ENCODE measurements at places on chromosomes 6 and 20.
A peak's percentile ranks its signal among the peaks of the same experiment; 100 is the strongest.

DNA sequence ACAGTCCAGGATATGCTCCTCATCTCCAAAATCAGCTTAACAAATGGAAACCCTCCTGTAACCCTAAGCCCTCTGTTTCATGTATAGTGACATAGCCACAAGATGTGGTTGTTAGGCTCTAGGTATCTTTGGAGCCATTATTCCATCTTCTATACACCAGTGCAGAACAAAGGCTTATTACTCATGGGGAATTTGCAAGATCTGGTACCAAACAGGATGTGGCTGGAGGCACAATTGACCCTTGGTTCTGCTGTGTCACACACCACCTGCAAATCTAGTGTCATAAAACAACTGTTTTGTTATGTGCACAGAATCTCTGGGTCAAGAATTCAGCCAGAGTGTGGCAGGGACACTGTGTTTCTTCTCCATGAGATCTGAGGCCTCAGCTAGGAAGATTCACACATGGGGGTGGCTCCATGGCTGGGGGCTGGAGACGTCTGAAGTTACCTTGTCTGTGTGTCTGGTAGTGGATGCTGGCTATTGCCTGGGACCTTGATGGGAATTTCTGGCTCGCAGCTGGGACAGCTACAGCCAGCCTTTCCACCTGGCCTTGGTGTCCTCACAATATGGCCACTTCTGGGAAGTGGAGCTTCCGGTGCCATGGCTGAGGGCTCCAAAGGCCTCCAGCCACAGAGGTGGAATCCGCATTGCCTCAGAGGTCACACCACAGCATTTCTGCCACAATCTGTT is 369.9 kb downstream of the CDH26 start:
- no peak for DNase-seq

DNA sequence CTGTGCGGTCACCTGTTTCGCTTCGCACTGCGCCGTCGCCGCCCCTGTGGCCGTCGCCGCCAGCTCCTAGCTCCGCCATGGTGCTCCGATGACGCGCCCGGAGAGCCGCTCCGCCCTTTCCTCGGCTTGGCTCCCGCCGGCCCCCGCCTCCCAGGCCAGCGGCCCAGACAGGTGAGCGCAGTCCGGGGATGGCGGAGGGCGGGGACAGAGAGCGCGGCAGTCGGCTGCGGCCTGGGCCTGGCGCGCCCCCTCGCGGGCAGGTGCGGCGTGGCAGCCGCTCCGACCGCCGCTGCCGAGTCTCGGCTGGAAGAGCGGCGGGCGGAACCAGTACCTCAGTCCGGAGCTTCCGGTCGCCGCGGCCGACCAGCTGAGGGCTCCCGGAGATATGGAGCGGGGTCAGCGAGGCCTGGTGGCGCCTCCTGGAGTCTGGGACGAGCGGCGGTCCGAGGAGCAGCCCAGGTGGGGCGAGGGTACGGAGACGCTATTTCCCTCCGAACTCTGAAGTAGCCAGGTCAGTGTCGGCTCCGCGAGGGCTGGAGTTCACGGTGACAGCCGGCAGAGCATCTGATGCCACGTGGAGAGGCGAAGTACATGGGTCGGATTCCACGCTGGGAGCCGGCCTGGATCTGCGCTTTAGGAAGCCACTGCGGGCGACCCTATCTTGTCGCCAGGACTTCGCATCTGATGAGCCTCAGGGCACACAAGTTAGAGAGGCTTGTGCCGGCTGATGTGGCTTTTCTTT is at the start of gene MAP7:
MAP7 (minus strand) TSS at position 93 of the 742 bp plus-strand sequence; CDS start at position 79, 14 bp downstream.
- peak; percentile 23 for DNase-seq

DNA sequence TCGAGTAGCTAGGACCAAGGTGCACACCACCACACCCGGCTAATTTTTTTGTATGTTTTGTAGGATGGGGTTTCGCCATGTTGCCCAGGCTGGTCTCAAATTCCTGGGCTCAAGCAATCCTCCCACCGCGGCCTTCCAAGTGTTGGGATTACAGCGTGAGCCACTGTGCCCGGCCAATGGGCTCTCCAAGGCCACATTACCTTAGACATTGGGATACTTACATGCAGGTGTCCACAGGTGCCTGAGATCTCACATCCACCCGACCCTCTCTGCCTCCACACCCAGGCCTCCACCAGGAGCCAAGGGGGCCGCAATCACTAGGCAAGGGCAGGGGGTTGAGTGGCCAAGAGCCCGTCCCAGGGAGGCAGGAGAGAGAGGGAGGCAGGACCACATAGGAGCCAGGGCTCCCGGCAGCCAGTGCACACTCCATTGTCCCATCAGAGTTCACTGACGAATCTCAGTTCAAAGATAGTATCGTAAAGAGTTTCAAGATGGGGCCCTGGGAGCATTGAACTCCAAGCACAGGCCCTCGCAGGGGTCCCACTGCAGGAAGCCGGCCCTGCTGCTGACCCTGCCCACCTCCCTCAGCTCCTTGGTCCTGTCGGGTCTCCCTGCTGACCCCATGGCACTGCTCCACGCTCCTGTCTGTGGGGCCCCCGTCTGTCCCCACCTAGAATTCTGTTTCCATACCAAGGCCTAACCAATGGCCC is 55.3 kb downstream of the SSR1 start:
- DNase-seq = no peak

DNA sequence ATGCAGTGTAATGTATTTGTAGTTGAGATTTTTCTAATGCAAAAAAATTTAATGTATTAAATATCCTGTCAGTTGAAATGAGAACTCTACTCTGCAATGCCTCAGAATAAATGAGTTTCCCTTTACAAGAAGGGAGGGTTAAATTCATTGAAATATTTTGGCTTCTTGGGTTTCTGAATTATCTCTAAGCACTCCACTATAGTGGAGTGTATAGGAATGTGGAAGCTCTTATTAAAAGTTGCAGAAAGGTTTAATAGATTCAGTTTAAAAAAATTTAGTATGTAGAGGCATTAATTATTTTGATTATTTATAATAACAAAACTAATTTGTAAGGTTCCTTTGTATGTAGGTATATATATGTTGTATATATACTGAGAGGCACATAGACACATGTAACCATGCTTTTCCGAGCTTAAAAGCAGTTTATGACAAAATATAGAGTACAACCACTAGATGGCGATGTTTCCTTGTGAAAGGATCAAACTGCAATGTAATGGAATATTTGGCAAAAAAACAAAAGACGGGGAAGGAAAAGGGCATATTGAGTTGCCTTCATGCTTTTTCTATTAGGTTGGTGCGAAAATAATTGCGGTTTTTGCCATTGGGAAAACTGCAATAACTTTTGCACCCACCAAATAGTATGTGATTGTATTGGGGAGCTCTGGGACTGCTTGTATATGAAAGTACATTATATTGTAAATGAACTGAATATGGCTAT is 144.2 kb downstream of the MYO6 start:
- DNase-seq = no peak

GRCh38 chr6:167272151-167272550 is 19.0 kb upstream of the UNC93A start:
- DNase-seq = no peak

- no peak for DNase-seq
Observed at GRCh38 chr6:121506761-121507754, 71.6 kb downstream of the GJA1 start.

GRCh38 chr6:39199231-39199940 is 29.9 kb downstream of the KCNK5 start:
- no peak for DNase-seq

DNA sequence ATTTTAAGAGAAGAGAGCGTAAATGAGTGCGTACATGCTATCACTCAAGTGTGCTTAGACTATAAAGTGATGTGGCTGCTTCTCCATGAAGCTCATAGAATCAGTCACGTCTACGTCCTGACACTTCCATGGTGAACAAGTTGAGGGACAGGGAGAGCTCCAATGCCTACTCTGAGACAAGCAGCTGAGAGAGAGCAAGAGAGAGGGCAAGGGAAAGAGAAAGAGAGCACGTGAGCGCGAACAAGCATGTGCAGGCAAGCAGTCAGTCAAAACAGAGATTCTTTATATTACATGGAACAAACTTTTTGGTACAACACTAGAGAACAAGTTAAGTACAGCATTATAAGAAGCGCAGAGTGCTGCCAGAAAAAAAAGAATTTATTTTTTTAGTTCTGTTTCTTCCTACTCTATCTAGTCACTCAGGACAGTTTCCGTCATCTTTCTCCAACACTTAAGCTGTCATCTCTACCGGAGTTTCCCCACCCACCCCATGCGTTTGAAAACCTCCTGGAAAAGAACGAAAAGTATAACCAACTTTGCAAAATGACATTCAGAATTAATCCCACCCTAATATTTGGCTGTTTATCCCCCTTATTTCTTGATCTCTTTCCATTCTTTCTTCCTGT is 61.8 kb downstream of the EPB41L2 start:
- no peak for DNase-seq

All from neural crest cell (in vitro differentiated cells).